ENCODE measurements at places on chromosomes 11 and 22. TPM values are rescaled to one million over a fixed set of nuclear protein-coding genes. Genes with fewer than 3 reads are reported as not detected.
A peak's percentile ranks its signal among the peaks of the same experiment; 100 is the strongest.

GRCh38 chr11:64694821-64695365 is 28.1 kb downstream of the NRXN2 start:
- DNase-seq: peak; percentile 84

Gene TSSK2
- not detected for total RNA-seq

Gene TP53AIP1
- not detected for total RNA-seq

Gene NFAM1
- 1.1 TPM for total RNA-seq
